D341Med (cell line): ENCODE measurements at places on chromosomes 3 and 15.

- no peak for DNase-seq
These were observed 47.1 kb downstream of the IL12A start for GRCh38 chr3:160035757-160036156.

DNA sequence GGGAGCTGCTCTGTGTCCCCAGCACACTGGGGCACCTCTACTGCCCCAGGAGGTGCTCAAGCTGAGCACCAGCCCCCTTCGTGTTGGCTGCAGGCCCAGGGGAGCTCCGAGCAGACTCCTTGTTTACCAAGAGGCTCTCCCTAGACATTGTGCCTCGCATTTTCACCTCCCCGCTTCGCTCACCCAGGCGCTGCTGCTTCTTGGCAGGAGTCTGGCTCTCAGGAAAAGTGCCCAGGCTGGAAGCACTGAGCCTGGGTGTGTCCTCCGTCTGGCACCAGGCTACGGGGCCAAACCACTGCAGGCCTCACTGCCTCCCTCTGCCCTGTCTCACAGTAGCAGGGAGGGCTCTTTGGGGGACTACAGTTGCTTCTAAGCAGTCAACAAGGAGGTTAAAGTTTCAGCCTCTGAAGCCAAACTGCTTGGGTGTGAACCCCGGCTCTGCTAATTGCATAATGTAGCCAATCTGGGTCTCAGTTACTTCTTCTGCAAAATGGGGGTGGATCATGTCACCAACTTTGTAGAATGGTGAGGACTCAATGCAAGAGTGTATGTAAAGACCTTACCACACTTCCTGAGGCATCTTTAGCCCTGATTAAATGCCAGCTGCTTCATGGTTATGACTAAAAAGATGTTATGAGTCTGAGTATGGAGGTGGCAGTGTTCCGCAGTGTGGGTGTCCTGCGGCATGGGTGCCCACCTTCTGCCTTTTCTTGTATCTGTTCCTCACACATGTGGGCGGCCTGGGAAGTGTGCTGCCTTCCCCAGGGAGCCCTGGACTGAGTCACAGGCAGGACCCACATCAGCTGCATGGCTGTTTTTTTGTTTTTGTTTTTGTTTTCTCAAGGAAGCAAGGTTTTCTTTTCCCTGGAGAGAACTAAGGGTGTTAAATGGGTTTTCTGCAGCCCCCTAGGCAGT, 88.9 kb downstream of the CLSTN2 start:
- no peak for DNase-seq

DNA sequence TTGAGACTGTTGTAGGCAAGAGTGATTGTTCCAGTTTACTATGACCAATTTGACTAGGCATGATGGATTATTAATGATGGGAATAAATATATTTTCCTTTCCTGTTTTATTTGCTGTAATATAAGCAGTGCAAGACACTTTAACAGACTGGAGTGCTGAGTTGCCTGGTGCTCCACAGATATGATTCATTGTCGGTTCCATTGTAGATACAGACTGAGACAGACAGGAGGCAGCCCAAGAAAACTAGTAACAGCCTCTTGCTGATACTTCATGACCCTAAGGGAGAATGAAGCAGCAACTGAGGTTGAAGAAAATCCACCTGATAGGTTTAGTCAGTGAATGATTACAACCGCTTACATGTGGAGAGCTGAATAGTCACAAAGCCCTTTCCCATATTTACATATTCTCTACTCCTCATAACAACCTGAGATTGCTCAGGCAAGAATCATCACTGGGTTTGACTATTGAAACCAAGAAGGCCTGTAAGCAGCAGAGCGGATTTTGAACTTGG, 235.1 kb upstream of the TPRG1 start:
- DNase-seq: no peak

GRCh38 chr3:13783476-13783875, 96.4 kb downstream of the WNT7A start:
- no peak for DNase-seq

DNA sequence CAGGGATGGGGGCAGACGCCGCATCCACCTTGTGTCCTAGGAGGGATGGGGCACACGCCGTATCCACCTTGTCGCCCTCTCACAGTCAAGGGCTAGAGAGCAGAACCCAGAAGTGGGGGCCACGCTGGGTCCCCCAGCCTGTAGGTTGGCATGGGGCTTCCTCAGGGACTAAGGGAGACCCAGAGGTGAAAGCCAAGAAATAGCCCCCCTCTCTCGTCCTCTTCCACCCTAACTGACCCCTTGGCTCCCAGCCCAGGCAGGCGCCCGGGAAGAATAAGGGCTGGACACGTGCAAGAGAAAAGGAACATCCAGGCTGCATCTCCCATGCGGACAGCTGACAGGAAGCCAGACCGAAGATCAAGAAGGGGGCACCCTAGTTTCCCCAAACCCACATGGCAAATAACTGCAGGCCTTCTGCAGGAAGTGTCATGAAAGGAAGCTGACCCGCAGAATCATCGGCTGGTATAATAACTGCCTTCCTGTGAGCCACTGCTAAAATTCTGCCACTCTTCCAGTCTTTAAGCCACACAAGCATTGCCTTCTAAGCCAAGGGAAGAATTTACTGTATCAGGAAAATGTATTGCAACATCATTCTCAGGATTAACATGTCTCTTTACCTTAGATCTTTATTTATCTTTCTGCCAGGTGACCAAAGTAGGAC, 38.5 kb upstream of the TFRC start:
- no peak for DNase-seq

DNA sequence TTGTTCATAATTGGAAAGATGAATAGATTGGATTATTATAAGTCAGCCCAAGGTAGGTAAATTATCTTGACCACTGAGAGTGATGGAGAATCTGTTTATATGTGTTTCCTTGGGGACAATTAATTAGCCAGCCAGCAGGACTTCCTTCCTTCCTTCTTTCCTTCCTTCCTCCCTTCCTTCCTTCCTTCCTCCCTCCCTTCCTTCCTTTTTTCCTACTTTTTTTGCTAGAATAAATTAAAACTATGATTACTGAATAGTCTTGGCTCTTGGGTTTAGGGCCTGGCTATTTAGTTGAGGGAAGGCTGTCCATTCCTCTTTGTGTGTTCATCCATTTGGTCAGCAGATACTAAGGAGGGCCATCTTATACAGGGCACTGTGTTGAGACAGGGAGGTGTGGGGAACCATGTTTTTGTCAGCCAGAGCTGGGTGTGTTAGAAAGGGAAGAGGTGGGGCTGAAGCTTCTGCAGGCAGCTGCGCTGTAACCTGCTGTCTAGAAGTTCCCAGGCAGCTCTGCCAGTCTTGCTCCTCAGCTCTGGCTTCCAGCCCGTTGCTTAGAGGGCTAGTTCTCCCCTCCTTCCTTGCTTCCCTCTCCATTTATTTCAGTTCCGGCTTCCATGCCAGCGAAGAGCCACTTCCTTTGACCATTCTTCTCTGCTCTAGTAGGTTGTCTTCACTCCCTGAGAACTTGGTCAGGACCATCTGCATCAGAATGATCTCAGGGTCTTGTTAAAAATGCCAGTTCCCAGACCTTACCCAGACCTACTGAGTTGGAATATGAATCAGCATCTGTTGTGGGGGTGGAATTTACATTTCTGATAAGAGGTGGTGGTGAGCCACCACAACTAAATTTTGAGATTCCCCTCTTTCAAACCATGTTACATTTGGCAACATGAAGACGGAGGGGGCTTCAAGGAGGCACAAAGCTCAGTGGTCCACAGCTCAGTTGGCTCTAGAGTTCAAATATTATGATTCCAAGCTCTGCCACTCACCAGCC, 113.9 kb downstream of the DGKG start:
- DNase-seq: no peak

- no peak for DNase-seq
These were observed 17.1 kb downstream of the TPM1 start for GRCh38 chr15:63059573-63060216.

- no peak for DNase-seq
These were observed 9.1 kb downstream of the EPHA3 start for GRCh38 chr3:89116476-89116875.

GRCh38 chr3:124812291-124813265, 74.6 kb downstream of the ITGB5 start:
- no peak for DNase-seq

GRCh38 chr3:152556731-152557254, 278.1 kb upstream of the P2RY1 start:
- no peak for DNase-seq

DNA sequence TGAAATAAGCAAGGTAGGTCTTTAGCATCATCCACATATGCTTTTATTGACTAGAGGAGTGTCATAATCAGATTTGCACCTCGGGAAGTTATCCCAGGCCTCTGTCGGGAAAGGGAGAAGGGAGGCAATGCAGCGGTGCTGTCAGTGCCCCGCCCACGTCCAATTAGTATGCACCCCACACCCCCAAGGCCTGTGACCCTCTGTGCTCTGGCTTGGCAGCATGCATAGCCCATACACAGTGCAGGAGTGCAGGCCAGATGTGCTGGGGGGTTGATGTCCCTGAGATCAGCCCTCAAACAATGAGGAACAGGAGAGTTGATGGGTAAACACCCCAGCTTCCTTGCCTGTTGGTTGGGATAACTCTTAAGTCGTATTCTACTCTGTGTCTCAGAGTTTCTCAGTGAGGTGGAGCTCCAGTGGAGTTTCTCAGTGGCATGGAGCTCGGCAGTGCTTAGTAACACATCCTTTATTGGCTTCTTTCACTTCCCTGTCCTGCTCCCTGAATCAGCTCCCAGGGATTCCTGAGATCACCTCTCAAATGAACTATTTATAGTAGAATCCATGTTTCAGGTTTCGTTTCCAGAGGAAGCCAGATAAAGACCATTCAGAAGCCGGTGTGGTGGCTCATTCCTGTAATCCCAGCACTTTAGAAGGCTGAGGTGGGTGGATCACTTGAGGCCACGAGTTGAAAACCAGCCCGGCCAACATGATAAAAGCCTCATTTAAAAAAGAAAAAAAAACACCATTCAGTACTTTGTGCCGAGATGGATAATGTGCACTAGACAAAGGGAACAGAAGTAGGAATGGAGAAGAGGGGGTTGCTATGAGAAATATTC, 26.7 kb upstream of the NDUFB4 start:
- no peak for DNase-seq

DNA sequence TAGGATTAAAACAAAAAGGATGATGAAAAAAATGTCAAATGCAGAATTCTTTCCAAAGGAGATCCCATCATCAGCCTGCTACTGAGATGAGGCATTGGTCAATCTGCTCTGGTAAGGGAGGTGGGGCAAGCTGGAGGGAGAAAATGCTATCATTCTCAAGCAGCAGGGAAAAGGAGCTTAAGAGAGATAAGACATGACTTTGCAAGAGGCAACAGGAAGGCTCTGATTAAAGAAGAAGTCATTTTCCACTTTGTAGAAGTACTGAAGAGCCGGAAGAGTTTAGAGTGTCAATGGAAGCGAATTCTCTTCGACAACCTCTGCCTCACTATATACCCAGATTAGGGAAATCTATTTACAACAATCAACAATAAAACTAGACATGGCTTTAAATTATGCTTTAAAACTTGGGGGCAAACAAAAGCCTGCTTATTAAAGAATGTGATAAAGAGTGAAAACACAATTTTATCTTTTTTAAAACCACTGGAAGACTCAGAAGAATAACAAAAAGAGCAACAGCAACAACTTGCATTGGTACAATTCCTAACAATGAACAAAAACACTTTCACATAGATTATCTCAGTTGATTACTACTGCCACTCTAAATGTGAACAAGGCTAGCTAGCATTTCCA, 81.8 kb upstream of the NANOGP8 start:
- no peak for DNase-seq

GRCh38 chr3:122969585-122970469, 57.7 kb downstream of the SEMA5B start:
- DNase-seq: no peak

- no peak for DNase-seq
These were observed 48.1 kb downstream of the RAB11A start for GRCh38 chr15:65917407-65917756.

DNA sequence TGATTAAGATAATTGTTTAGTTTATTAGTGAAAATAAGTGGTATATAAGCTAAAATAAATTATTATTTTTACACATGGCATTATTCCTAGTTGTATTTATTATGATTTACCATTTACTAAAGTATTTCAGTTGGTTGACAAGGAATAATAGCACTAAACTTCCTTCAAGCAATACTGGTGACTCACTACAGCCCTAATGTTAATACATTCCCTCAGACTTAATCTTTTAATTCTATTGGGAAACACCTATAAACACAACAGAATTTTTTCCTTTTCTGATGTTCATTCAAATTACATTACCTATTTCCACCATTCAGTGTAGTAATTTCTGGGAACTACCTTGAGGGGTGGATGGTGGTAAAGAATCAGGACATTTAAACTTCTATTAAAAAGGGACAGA, 264.0 kb downstream of the TIGIT start:
- DNase-seq: no peak

DNA sequence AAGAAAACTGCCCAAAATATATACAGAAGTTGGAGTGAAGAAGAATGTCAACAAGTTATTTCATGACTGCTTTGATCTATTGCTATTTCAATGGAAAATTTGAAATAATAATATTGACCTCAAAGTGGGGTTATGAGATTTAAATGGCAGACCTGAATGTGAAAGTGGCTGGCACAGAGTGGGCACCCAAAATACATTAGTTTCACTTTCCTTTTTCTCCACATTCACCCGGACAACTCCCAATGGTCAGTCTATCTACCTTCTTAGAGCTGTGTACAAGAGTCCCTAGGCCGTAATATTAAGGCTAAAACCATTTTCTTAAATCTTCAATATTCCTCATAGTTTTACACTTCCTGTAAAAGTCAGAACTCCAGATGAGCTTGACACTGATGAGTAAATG, 61.6 kb upstream of the ETV5 start:
- DNase-seq: no peak

- peak; percentile 72 for DNase-seq
These were observed 806 bp downstream of the KLHL25 start for GRCh38 chr15:85793641-85794597.

DNA sequence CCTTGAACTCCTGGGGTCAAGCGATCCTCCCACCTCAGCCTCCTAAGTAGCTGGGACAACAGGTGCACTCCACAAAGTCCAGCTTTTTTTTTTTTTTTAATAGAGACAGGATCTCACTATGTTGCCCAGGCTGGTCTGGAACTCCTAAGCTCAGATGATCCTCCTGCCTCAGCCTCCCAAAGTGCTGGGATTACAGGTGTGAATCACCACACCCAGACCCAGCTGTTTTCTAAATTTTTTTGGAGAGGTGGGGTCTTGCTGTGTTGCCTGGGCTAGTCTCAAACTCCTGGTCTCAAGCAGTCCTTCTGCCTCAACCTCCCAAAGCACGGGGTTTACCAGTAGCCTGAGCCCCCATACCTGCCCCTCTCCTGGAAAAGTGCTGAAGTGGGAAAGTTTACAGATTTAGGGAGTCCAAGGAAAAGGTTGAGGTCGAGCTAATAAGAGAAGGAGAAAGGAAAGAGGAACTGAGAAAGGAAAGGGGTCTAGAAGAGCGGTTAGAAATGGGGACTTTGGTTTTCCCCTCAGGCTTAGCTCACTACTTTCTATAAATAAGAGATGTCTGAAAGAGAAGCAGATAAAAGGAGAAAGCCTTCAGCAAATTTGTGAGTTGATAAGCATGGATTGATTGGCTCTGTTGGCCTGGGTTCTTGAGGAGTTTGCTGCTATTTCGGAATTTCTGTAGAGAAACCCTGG, 23.6 kb downstream of the UBE2E1 start:
- DNase-seq: no peak

GRCh38 chr3:125078951-125079674, 23.3 kb upstream of the HEG1 start:
- DNase-seq: no peak

GRCh38 chr3:117479095-117479494, 769.5 kb downstream of the TUSC7 start:
- DNase-seq: no peak

- DNase-seq: no peak
These were observed 180.7 kb downstream of the SLCO3A1 start for GRCh38 chr15:92034227-92034626.
